Peyer's patch (tissue), 4 donors: ENCODE measurements at places on chromosomes 5 and 9. TPM values are rescaled to one million over a fixed set of nuclear protein-coding genes. Genes with fewer than 3 reads are reported as not detected.

DNA sequence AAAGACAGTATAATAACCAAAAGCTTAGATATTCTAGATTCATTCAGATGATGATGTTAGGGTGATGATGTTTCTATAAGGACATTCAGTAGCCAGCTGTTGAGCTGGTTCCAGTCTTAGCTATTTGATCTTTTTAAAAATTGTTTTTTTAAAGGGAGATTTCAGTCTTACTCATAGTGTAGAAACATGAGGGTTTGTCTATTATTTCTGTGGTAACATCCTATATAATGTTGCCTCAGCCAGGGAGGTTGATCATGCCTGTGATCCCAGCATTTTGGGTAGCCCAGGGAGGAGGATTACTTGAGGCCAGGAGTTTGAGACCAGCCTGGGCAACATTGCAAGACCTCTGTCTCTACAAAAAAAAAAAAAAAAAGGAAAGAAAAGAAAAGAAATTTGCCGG lies 167.8 kb downstream of the DOCK2 start:
- no peak for DNase-seq

DNA sequence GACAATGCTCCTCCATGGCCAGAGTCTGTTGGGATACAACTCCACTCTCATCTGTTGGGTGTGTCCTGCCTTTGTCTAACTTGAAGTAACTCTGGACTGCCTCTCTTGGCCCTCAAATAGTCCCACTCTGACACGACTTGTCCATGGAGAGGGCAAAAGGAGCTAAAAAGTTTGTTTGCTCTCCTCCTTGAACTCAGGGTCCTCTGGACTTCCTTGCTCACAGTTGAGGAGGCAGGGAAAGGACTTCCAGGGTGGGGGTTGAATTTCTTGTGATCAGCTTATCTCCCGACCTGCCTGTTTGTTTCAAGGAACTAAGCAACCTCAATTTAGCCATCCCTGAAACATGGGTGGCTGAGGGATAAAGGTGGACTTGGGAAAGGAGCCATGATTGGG lies 11.7 kb downstream of the DNAJB5 start:
- DNase-seq = no peak

DNA sequence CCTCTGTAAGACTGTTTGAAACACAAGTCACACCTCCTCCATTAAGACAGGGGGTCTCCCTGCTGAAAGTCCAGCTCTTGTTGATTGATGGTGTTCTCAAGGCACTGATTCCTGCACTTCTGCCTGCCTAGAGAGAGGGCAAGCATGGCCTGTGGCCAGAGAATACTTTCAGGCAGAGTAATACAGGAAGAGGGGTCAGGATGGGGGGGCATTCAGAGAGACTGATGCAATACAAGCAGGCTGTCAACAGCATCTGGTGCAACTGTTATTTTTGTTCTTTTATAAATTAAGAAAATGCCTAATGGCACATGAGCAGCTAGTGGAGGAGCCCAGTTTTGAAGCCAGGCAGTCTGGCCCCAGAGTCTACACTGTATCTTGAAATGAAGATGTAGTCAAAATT lies 302.2 kb downstream of the DIRAS2 start:
- no peak for DNase-seq

The INSL4 gene
- not detected for total RNA-seq

DNA sequence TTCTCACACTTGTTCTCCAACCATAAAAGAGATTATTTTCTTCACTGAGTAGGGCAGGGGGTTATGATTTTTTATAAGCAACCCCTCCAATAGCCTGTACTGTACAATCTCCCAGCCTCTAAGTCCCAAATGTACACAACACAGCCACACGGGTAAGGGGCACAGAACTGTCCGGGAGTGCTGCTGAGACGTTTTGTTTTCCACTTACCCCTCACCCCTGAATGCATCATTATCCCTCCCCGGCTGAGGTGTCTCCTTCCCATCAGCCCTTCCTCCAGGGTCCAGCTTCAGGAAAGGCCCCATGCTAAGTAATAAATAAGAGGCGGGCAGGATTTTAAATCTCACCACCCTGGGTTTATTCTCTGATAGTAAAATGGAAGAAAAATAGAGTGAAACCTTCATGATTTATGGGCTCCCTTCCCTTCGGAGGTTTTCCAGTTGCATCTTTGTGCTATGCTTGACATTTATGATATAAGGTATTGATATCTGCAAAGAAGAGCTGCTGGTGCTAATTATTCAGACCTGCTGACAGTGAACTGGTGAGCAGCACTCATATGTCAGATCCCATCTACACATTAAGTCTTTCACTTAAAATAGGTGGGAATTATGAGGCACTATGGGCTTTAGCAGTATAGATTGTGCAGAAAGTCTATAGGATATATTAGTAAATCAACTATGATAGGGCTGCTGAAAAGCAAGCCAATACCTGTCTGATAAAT lies 67.2 kb upstream of the MEGF10 start:
- no peak for DNase-seq
